ENCODE measurements at places on chromosomes 11 and 22. TPM values are rescaled to one million over a fixed set of nuclear protein-coding genes. Genes with fewer than 3 reads are reported as not detected.

Gene GNAZ
- total RNA-seq, result 2.8 TPM

Gene NLRP10
- not detected for total RNA-seq

Gene MIAT
- total RNA-seq, result 0.25 TPM

Gene PDE3B
- 1.9 TPM for total RNA-seq

Gene GLYATL1
- total RNA-seq, result not detected

Gene SLC5A1
- total RNA-seq, result 0.03 TPM

Gene ROBO4
- not detected for total RNA-seq

Gene YWHAH
- total RNA-seq, result 133 TPM

Gene SGSM1
- total RNA-seq, result 0.79 TPM

Gene NCR3LG1
- 2.5 TPM for total RNA-seq

Gene GGT5
- total RNA-seq, result 4.0 TPM

Gene LMO2
- total RNA-seq, result 0.69 TPM

Gene FBXO7
- total RNA-seq, result 75.3 TPM

Gene JOSD1
- 28.8 TPM for total RNA-seq

Gene OR51B4
- total RNA-seq, result not detected

Gene OR52H1
- not detected for total RNA-seq

Gene OTUB1
- 129 TPM for total RNA-seq

Gene C22orf42
- total RNA-seq, result not detected

Gene TNNI2
- total RNA-seq, result 0.36 TPM

Gene OR2AG1
- not detected for total RNA-seq

Gene GRK3
- total RNA-seq, result 3.4 TPM

Gene LIF
- total RNA-seq, result 31.6 TPM

Gene MUC6
- total RNA-seq, result not detected

Gene CNIH2
- total RNA-seq, result 2.6 TPM

Gene GPR83
- 0.07 TPM for total RNA-seq

Gene SPDYC
- total RNA-seq, result not detected

Gene PRDM11
- total RNA-seq, result 5.9 TPM

Gene UBQLN3
- total RNA-seq, result not detected

Gene CD6
- 0.21 TPM for total RNA-seq

Gene PLEKHA7
- total RNA-seq, result 46.8 TPM

Gene EMID1
- total RNA-seq, result 0.61 TPM

Gene BTBD18
- not detected for total RNA-seq

Gene SLC22A12
- not detected for total RNA-seq

Gene SAA2
- 0.23 TPM for total RNA-seq

Gene TMEM191C
- total RNA-seq, result 1.1 TPM

Gene DERL3
- total RNA-seq, result 0.71 TPM

Gene NLRP6
- not detected for total RNA-seq

Gene SLC29A2
- total RNA-seq, result 8.0 TPM

Gene ELF5
- not detected for total RNA-seq

Gene ALG8
- 62.0 TPM for total RNA-seq

Gene KCNK4
- total RNA-seq, result 0.07 TPM

Gene OR6A2
- total RNA-seq, result not detected

Gene UPK3A
- total RNA-seq, result not detected

Gene ARFGAP3
- total RNA-seq, result 21.7 TPM

Gene OVCH2
- not detected for total RNA-seq

Gene SMIM35
- not detected for total RNA-seq

Gene DNAL4
- total RNA-seq, result 10.0 TPM

Gene SMARCB1
- total RNA-seq, result 52.7 TPM

Gene KCNE3
- not detected for total RNA-seq

Gene APOC3
- not detected for total RNA-seq

Gene BRSK2
- total RNA-seq, result 6.0 TPM

Gene CNTN5
- total RNA-seq, result not detected

Gene CHEK1
- 29.6 TPM for total RNA-seq

Gene NUCB2
- 35.7 TPM for total RNA-seq

Gene ANKRD49
- total RNA-seq, result 4.7 TPM

Gene NPAS4
- not detected for total RNA-seq

Measured in A549 treated with Hydrocortisone at 1 μM for 4 hours (cell line).